Forelimb muscle (tissue), 1 donor: ENCODE measurements at places on chromosomes 1 and 21. TPM values are rescaled to one million over a fixed set of nuclear protein-coding genes. Genes with fewer than 3 reads are reported as not detected.

- DNase-seq = no peak
Measured at GRCh38 chr1:223711173-223711572, 1.2 kb upstream of the CAPN2 start.

DNA sequence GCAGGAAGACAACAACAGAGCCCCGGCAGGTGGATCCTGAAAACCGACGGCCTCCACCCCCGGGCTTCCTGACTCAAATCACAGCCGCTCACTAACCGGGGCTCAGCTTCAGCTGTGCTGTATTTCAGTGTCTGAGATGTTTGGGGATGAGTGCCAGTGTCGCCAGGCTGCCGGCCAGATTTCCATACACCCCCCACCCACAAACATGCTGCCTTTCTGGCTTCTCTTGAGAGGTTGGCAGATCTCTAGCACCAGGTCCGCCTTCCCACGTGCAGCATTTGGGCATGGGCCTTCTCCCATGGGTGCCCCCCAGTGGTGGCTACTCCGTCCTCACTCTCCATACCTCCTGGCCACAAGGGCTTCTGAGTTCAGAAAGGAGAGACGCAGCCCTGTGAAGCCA lies 34.8 kb downstream of the KCNAB2 start:
- DNase-seq = no peak

GRCh38 chr21:43211072-43211759 lies 42.4 kb downstream of the CRYAA start:
- DNase-seq = no peak

The KRTAP19-3 gene
- not detected for polyA plus RNA-seq

DNA sequence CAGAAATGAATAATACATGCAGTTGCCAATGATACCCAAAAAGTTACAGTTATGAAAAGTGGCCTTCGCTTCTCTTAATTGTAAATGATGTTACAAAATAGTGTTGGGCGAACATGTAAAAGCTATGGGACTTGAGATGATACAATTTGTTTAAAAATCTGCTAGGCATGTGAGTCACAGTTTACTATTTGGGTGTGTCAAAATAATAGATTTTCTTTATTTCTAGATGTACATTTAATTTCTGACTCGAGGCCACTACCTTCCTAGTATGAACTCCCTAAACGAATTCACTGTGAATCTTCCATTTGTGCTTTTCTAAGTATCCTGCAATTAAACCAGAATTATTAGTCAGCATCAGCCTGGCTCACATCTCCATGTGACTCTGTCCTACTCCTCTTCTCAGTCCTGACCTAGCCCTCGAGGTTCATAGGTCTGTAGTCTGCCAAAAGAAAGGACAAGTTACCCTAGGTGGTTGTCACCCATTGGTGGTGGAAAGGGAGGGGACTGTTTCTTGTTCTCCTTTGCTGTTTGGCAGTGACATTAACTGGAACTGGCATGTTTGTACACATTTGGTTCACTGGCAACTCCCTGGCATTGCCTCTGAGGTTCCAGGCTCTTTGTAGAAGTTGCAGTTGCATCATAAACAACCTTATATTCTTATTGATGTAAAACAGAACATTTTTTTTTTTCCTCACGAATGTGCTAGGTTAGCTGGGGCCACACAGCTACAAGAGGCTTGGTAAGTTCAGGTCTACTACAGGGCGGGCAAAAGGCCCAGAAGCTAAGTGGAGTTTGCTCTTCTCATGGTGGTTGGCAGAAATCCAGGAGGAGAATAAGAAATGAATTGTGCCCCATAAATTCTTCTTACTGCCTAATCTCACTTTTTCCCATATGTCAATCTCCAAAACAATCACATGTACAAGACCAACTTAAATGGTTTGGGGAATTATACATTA lies 746.5 kb upstream of the ADAMTS5 start:
- DNase-seq = no peak

The SYT14 gene
- polyA plus RNA-seq = 1.7 TPM

DNA sequence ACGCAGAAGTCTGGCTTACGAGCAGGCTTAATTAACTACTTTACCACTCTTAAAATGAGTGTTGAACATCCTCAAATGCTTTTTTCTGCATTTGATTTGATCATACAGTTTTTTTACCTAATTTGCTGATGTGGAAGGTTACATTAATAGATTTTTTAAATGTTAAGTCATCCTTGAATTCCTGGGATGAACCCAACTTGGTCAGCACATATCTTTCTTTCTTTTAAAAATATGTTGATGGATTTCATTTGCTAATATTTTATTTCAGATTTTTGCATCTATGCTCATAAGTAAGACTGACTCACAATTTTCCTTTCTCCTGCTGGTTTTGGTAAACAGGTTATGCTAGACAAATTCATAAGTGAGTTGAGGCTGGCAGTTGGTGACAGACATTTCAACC lies 82.9 kb downstream of the LHX4 start:
- DNase-seq = no peak

- DNase-seq = no peak
Measured at GRCh38 chr1:46804926-46805325, 6.1 kb downstream of the CYP4B1 start.

DNA sequence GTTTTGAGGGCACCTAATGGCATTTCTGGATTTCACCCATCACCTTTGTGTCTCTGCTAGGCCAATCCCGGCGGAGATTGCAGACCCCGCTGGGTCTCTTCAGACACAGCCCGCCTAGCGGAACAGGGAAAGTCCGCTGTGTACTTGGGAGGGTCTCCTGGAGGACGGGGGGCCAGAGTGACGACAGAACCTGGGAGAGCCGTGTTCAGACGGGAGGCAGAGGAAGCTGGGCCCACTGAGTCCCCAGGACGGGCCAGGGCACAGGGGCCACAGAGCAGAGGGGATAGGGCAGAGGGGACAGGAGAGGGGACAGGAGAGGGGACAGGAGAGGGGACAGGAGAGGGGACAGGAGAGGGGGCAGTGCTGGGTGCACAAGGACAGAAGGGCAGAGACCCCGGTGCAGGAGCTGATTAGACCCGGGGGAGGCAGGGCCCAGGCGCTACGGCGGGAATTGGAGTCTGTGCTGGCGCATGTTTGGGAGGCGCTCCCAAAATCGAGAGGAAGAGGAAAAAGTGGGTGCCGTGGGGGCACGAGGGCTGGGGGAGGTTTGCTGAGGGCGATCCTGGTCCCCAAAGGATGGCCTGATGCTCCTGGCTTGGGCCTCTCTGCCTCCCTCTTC lies 12.7 kb downstream of the TRPM2 start:
- no peak for DNase-seq

DNA sequence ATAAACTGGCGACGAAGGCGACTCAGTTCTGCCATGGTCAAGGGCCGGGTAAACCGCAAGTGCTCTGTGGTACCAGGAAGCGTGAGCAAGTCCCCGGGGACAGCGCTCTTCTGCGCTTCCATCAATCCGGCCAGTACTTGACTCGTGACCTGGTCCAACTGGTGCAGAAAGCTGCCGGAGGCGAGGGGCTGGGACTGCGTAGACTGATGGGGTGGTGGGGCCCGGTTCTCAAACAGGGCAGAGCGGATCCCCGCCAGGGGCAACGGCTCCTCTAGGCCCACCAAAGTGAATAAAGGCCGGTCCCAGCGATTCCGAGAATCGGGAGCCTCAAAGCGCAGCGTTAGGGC lies 852 bp downstream of the KTI12 start:
- DNase-seq = no peak

GRCh38 chr1:43238991-43239469 lies 30.8 kb upstream of the TMEM125 start:
- DNase-seq = no peak

The AMY2A gene
- polyA plus RNA-seq = not detected

The SPRR2G gene
- not detected for polyA plus RNA-seq

- DNase-seq = no peak
Measured at GRCh38 chr21:42542196-42542595, 28.5 kb downstream of the SLC37A1 start.

DNA sequence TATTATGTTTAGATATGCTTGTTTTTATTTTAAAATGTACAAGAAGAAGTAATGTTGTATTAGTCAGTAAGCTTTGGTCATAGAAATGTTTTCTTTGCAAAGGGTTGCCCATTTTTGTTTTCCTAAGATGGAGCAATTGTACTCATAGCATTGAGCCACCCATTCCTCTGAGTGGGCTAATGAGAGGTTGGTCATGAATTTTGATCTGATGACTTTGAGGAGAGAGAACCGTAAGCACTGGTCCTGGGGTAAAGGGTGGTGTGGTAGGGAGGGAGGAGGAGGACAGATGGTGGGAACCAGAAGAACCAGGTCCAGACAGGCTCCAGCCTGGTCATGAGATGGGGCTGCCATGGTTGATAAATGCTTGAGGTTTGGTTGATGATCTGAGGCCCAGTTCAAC lies 15.9 kb upstream of the SLC6A9 start:
- DNase-seq = no peak

The SMCP gene
- not detected for polyA plus RNA-seq

DNA sequence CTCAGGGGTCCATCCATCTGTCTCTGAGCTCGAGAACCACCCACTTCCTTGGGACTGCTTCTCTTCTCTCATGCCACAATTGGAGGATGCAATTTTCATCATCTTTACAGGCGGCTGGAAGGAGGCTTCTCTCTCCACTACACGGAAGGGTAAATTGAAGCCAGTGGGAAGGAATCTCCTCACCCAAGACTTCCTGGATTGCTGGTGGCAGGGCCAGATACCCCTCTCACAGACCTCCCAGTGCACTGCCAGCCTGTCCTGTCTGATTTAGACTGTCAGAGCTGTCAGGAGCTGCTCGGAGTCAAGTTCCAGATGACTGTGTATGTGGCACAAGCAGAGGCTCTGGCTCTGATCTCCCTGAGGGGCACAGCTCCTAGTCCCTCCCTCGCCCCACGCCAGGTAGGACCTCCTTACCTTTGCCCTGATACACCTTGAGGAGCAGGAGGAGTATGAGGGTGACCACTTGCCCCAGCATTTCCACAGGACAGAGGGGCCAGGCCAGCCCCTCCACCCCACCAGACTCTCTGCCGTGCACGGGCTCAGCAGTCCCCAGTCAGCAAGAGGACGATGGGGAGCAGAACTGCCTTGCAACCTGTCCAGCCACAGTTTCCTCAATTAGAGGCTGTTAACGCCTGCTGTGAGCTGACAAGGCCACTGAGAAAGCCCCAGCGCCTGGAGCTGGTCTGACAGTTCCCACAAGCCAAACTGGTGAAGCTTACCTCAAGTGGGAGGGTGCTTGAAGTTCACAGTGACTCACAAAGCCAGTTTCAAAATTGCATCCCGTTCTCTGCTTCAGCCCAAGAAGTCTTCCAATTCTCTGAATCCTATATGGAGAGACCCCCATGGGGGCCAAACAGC lies at the start of gene CD244:
Gene CD244 (minus strand): TSS at position 685 of the 858 bp plus-strand sequence. CDS start 210 bp downstream, at position 475.
- DNase-seq = no peak

- DNase-seq = no peak
Measured at GRCh38 chr1:44500181-44501046, 95.4 kb downstream of the RNF220 start.

- DNase-seq = no peak
Measured at GRCh38 chr1:40507973-40508372, 594 bp upstream of the EXO5 start.

GRCh38 chr1:62590255-62590969 lies 6.9 kb upstream of the ANGPTL3 start:
- DNase-seq = no peak

The C1orf141 gene
- polyA plus RNA-seq = not detected

The TCHH gene
- polyA plus RNA-seq = 0.03 TPM

DNA sequence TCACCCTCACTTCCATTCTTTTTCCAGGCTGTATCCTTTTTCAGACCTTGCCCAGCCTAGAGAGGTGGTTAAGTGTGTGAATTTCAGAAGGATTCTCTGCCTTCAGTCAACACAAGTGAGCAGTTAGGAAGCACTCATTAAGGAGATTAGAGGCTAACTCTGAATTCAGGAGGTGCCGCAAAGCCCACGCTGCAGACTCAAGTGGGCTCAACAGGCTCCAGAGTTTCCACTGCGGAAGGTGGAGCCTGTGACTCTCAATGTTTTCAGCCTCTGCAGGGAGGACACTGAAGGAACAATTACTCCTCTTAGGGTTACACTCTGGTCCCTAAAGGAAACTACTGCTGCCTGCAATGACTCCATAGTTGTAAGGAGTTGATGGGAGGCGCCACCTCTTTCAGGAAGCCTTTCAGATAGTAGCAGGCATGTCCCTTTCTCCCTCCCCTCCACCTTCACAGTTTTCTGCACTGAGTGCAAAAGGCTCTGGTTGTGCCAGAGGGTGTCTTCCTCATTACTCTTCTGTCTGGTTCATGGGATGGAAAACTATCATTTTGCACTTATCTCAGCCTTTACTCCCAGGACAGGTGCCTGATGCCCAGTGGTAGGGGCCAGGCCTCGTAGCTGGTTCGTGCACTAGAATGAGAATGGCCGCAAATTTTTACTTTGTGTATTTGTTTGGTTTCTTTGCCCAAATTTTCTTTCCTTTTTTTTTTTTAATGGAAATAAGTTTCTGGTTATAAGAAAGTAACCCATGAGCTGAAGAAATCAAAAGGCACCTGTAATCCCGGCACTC lies 55.2 kb upstream of the SELENON start:
- no peak for DNase-seq

DNA sequence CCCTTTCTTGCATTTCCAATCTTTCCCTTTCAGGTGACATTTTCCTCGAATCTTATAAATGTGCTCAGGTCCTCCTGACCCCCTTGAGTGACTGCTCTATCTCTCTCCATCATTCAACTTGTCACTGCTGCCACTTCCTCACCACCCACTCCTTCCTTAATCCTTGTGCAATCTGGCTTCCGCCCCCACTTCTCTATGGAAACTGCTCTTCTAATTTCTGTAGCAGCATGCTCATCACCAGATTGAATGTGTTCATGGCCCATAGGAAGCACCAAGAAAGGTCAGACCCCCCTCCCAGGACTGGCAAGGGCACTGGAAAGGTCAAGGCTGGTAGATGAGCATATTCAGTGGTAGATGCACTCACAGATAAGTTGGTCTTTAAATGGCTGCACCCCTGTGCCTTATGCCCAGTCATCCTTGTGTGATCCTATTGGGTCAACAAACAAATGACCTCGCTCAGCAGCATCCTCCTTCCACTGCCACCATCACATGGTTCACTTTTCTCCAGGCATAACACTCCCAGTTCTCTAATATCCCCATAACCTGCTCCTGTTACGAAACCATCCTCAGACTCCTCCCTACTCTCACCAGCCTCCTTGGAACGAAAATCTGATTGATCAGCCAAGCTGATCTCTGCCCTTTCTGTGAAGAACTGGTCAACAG lies 288.5 kb upstream of the POU3F1 start:
- DNase-seq = no peak

The CATSPERE gene
- 0.77 TPM for polyA plus RNA-seq

The TEX38 gene
- polyA plus RNA-seq = 0.27 TPM

The ZNF593OS gene
- polyA plus RNA-seq = 1.5 TPM

DNA sequence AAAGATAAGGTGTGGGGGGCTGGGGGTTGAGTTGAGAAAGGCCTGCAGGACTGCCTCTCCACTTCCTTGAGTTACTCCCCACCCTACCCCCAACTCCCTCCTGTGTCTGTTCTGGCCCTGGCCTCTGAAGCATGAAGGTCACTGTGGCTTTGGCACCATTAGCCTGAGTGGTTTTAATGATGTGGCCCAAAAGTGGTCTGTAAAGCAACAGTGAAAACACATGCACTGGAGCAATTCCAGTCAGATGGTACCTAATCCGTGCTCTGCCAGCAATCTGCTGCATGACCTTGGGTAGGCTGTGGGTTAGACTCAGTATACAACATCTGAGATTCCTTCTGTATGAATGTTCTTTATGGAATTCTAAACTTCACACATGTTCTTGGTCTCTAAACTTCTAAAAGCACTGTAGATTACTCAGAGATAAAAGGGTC lies 86.5 kb upstream of the ATP1A1 start:
- DNase-seq = no peak

The CD1B gene
- polyA plus RNA-seq = not detected

The C1orf185 gene
- not detected for polyA plus RNA-seq
